Hypothalamus (tissue), 51 donors: ENCODE measurements at places on chromosomes 3 and 15.

- DNase-seq: no peak
Measured at GRCh38 chr3:87350367-87351199, 74.2 kb upstream of the POU1F1 start.

DNA sequence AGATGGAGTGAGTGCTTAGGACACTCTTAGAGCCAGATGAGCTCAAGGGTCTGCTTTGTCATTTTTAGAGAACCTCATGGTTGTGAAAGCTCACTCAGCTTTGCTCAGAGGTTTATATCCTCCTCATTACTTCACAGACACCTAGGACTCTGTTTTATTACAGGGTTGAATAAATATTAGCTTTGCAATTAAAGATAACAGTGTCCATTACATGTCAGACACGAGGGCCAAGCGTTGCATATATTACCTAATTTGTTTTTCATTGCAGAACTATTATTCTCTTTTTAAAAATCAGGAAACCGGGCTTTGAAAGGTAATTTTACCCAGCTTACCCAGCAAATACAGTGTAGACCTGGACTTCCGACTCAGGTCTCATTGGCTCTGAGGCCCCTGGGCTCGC lies 16.1 kb downstream of the MAP6D1 start:
- no peak for DNase-seq

DNA sequence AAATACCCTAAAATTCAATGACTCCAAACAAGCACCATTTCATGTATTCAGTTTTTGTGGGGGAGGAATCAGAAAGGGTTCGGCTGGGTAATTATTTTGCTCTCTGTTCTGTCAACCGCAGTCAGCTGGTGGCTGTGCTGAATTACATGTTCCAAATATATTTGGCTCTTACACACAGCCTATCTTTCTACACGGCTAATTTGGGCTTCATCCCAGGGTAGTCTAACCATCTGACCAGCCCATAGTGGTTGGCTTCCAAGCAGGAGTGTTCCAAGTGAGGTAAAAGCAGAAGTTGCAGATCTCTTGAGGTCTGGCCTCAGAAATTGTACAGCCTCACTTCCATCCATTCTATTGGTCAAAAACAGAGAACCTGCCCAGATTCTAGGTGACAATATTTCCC lies 760.8 kb upstream of the SEMA6D start:
- DNase-seq: no peak

- DNase-seq: no peak
Measured at GRCh38 chr3:126714276-126714900, 10.3 kb downstream of the CHCHD6 start.

DNA sequence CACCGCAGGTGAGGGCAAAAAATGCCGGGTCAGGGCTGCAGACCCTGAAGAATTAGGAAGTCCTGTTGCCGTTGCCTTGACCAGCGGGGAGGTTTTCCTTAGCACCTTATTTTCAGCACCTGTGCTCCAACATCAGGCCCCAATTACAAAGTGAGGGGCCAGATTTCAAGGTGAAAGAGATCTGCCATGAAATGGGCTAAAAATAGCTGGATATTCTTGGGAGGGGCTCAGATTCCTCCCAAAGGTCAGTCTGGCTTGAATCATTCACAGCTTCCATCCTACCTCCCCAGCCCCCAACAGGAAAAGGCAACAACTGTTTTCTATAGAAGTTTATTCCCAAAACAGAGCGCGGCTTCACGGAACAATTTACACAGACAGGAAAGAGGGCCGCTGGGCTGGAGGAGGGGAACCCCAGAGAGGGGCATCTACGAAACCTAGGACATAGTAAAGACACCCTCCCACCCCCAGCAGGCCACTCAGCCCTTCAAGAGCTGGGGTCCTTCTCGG lies 941 bp upstream of the SLC26A6 start:
- DNase-seq: no peak

DNA sequence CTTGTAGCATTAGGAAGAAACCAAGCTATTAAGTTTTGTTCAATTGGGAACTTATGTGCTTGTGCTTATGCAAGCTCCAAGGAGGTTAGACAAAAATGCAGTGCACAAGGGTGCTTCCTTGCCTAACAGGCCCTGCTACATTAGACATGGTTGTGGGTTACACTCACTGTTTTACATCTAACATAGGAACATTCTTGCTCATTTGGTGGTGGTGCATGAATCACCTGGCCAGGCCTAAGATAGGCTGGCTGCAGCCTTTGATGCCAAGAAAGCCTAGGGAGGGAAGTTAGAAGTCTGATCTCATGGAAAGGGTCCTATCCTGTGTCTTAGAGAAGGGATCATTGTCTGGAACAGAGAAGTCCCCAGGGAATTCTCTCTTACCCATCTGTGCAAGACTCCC lies 43.5 kb downstream of the CA12 start:
- no peak for DNase-seq

GRCh38 chr15:55267401-55268175 lies 22.0 kb downstream of the RAB27A start:
- DNase-seq: no peak

DNA sequence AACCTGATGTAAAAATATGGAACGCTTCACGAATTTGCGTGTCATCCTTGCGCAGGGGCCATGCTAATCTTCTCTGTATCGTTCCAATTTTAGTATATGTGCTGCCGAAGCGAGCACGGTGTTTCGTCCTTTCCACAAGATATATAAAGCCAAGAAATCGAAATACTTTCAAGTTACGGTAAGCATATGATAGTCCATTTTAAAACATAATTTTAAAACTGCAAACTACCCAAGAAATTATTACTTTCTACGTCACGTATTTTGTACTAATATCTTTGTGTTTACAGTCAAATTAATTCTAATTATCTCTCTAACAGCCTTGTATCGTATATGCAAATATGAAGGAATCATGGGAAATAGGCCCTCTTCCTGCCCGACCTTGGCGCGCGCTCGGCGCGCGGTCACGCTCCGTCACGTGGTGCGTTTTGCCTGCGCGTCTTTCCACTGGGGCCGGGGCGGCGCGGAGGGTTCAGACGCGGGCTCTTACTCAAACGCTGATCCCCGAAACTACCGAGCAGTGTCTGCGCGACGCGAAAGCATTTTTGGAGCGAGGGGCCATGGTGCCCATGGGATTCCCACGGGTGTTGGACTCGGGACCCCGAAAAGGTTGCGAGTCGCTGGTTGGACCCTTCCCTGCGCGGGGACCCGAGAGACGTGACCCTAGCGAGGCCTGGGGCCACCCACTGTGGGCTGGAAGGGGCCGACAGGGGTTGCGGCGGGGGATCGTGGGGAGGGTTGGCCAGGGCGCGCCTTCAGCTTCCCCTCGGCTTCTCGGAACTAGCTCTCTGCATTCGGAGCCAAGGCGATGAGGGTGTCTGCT lies at the start of gene RNU6-1:
TSS of gene RNU6-1 (minus strand) at position 117 of the 820 bp plus-strand sequence.
- DNase-seq: peak; percentile 92
